NCI-H446 (cell line): ENCODE measurements at places on chromosomes 11 and 22.

DNA sequence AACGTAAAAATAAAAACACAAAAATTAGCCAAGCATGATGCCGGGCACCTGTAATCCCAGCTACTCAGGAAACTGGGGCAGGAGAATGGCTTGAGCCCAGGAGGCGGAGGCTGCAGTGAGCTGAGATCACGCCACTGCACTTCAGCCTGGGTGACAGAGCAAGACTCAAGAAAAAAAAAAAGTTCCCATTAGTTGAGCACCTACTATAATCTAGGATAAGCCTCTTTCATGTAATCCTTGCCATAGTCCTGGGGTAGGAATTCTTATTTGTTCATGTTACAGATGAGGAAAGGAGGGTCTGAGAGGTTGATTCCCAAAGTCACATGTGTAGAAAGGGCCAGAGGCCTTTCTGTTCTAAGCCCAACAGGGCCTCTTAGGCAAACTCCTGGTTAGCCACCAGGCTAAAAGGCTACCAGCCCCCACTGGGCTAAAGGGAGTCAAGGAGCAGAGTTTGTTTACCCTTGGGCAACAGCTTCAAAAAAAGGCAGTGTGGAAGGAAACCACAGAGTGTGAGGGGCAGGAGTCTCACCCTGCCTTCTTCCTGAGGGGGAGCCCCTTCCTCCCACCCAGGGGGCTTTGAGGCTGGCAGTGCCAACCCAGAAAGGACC, 21.6 kb upstream of the CSNK1E start:
- no peak for DNase-seq

- no peak for DNase-seq
Observed at GRCh38 chr22:35510481-35510934, 30.1 kb upstream of the RASD2 start.

DNA sequence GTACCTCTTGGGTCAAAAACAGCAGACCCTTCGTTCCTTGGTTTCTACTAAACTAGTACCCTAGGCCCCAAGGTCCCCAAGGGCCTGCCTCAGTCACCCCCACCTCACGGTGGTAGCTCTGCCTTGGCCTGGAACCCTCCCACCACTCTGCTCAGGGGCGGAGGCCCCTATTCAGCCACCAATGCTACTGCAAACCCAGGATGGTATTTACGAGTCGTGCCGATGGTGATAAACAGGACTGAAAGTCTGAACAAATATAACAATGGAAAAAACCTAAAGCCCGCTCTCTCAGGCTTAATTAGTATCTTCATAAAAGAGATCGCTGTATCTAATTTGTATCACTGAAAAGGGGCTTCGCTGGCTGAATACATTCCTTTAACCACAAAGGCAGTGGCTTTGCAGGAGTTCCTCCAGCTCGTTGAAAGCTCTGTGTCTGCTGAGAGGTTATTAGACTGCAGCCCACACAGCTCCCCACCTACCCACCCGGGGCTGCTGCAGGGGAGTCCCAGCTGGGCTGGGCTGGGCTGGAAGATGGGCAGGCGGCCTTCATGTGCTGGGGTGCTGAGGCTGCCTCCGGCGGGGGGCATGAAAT, 15.2 kb downstream of the SHISAL1 start:
- no peak for DNase-seq

DNA sequence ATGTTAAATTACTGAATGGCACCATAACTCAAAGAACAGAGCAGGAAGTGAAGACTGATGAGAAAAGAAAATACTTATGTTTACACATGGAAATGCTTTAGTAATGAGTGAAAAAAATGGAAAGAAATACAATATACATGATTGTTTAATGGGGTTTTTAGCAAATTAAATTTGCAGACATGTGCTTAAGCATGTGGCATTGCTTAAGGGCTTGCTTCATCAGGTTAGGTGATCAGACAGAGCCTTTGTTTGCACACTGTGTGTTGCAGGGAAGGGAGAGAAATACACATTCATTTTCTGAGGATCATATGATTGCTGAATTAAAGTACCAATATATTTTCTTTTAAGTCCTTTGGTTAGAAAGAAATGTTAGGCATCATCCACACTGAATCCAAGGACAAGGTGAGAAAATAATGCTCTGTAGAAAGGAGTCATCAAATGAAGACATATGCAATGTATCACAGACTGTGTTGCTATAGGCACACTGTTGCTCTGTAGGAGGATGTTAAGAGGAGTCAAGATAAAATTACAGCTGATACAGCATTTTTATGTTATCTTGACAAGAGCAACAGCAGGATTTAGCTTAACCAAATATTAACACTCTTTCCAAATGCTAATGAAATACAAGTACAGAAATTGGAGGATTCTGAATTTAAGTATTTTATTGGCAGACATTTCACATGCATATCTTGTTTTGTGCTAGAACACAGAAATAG, 23.4 kb upstream of the ARHGAP20 start:
- DNase-seq = no peak

- DNase-seq = no peak
Observed at GRCh38 chr22:41175546-41175945, 29.6 kb upstream of the L3MBTL2 start.

DNA sequence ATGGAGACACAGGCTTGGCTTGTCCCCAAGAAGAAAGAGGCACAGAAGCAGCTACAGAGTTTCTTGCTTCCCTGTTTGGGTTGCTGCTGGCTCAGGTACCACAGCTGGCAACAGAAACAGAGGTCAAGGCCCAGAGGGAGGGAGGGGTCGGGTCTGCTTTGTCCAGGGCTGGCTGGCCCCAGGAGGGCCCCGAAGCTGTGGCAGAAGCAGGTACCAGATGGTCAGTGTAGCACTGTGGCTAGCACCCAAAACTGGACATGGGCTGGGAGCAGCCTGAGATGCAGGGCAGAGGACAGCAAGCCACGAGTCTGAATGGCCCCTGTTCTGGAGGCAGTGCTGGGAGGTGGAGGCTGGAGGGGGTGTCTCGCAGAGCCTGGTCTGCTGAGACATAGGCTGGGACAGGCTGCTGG, 52.3 kb upstream of the CCDC188 start:
- no peak for DNase-seq

GRCh38 chr22:22752556-22753477, 108.4 kb downstream of the GGTLC2 start:
- no peak for DNase-seq

DNA sequence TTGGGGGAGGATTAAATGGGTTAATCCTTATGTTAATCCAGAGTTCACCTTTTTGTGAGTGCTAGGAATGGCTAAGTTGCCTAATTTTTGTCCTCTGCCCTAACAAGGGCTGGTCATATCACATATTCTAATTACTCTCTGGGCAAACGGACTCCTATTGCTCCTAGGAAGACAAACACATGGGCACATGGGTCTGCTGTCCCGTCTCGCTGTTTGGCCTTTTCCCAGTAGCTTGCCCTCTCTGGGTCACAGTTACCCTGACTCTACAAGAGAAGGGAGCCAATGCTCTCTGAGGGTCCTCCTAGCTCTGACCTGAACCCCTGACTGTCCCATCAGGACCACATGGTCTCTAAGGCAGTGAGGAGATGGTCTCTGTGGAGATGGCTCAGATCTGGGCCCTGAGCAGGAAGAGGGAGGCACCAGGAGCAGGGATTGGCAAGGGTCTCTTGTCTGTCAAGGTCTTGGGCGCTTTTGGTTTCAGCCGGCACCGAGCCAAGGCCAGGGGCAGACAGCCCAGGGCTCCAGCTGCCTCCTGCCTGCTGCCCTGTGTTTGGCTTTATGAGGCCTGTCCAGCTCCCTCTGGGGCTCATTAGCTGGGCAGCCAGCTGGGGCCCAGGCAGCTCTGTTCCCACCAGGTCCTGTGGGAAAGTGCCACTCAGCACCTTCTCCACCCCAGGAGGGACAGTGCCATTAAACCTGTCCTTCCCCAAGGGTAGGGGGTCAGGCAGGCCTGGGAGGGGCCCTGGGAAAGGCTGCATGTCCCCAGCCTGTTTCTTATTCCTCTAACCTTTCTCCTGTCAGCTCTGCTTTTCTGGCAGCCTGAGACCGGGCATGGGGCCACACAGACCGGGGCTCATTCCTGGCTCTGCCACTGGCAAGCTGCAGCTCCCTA, 559.9 kb downstream of the MN1 start:
- DNase-seq = peak; percentile 98

GRCh38 chr11:95398437-95399112, 167.6 kb upstream of the SESN3 start:
- no peak for DNase-seq

DNA sequence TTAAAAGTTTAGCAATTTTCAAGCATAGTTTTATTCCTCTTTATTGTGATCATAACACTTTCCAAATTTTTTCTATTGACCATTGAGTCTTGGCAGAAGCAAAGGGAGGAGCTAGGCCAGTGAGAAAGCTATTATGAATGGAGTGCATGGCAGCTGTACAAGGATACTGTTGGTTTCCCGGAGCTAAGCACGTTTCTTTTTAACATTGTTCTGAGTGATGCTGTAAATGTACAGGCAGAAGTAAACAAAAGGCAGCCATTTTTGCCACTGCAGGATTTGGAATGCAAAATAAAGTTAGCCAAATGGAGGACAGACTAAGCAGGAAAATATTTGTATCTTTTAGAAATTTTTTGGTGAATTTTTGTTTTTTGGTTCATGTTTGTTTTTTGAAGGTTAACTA, 16.2 kb downstream of the CBL start:
- DNase-seq = no peak

GRCh38 chr11:70865356-70865755, 387.0 kb downstream of the SHANK2 start:
- DNase-seq = no peak

DNA sequence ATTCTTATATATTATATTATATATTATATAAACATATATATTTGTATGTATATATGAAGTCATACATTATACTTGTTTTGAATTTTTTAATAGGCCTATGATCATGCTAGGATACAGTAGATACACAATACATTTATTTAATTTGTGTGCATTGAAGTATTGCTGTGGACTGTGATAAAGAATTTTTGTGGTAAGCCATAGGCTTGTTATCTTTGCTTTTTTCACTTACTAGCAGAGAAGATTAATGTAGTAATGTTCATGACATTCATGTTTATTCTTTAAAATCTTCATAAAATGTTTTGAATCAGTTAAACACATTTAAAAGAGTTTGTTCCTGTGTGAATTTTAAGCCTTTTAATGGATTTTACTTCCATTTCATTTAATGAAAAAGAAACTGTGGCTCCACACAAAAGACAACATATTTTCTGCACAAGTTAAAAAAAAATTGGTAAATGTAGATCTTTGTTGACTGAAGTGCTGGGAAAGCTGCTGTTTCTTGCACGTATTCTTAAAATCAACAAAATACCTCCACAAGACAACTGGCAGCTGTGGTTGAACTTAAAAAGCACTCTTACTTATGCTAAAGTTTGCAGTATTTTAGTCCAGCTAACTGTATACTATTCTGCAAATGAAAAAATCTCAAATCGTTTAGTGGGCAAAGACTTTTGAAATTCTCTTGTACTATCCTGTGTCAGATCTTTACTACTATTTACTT, 156.2 kb downstream of the TMEM135 start:
- no peak for DNase-seq

GRCh38 chr22:22740560-22741276, 96.3 kb downstream of the GGTLC2 start:
- no peak for DNase-seq

- no peak for DNase-seq
Observed at GRCh38 chr11:86374586-86374985, at the start of gene CCDC81. Gene CCDC81, plus strand, starts transcription at chr11:86374887. Its CDS starts 277 bp downstream, at chr11:86375164.

DNA sequence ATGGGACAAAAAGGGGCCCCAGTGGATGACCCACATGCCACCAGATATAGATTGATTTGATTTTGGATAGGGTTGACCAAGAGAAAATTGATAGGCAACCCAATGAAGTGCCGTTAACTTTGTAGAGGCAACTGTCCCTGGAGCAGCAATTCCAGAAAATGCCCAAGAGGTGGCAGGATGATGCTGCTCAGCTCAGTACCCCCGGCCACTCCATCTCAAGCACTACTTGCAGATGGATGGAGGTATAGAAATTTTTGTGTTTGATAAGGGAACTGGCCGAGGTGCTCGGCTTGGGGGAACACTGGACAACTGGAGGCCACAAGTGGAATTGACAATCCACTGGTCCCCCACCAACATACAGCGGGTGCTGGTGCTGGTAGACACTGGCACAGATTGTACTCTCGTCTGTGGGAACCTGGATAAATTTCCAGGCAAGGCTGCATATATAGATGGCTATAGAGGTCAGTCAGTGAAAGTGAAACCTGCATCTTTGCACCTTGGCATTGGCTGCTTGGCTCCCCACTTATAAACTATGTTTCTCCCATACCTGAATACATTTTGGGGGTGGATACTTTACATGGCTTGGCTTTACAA, 86.3 kb downstream of the CCDC83 start:
- no peak for DNase-seq

DNA sequence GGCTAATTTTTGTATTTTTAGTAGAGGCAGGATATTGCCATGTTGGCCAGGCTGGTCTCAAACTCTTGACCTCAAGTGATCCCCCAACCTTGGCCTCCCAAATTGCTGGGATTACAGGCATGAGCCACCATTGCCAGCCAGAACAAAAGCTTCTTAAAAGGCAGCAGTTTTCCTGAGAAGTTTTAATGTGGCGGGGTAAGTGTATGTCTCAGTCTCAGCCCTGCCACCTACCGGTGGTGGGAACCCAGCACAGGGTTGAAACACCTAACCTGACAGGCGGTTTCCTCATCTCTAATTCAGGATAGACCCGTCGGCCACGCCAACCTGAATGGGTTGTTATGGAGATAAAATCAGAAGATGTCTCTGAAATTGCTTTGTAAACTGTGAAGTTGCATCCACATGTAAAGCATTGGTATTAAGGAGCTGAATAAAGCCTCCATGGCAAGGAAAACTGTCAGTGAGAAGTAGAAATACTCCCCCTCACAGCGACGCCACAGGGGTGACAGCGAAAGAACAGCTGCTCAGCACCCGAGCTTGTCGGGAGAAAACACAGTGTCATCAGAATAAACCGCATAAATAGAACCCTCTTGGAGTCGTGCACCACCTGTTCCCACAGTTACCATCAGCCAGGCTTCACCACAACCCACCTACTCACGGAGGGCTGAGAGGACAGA, 165.9 kb upstream of the NCAM1 start:
- peak; percentile 44 for DNase-seq

- DNase-seq = no peak
Observed at GRCh38 chr11:18492888-18493287, 33.9 kb downstream of the TSG101 start.

GRCh38 chr11:9047964-9048523, 43.4 kb downstream of the SCUBE2 start:
- DNase-seq = peak; percentile 51

GRCh38 chr11:82978422-82979099, 77.0 kb downstream of the DDIAS start:
- no peak for DNase-seq

DNA sequence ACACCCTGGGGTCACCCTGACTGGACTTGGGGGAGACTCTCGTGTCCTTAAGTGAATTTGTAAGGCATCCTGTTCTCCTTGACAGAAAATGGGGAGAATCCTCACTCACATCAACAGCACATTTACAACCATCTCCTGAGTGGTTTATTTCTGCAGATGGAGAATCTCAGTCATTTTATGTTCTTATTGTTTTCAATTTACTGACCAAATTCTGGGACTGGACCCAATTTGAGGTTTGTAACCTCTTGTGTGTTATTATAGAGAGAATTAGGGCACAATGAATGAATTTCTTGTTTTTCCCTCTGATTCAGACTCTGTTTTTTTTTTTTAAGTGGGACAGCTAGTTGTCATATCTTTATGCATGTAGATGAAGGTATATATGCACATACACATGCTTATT, 104.9 kb downstream of the ADAMTS15 start:
- DNase-seq = no peak
